ENCODE measurements at places on chromosomes 11 and 22.

GRCh38 chr11:117045956-117046355, 52.3 kb downstream of the SIK3 start:
- DNase-seq, result no peak

GRCh38 chr11:47980088-47980906, at the start of gene PTPRJ:
TSS of gene PTPRJ (plus strand) at chr11:47980559. CDS start at chr11:47980913, 354 bp downstream.
- no peak for DNase-seq

DNA sequence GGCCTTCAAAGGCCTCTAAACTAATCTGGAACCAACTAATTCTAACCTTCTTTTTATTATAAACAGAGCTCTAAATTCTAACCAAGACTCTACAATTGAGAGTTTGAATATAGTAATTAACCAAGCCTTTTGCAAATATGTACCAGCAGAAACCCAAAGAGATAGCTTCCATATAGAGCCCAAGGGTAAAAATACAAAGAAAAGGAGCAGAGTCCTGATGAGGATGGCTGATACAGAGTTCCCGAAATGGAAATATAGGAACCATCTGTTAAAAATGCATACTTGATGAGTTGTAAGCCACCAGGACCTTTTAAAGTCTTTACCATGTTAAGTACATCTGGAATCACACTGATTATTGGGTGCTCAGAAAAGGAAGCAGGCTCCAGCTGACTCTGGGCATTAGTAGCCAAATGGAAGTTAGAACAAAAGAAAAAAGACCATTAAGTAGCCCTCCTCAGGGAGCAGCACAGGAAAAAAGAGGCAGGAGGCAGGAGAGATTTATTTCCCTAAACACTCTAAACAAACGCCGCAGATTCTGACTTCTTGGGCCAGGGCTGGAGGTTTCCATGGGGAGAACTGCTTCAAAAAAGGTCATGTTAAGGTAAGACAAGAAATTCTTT, 463.1 kb upstream of the FAT3 start:
- DNase-seq, result no peak

GRCh38 chr11:127074151-127074761, 73.7 kb upstream of the KIRREL3 start:
- DNase-seq, result no peak

DNA sequence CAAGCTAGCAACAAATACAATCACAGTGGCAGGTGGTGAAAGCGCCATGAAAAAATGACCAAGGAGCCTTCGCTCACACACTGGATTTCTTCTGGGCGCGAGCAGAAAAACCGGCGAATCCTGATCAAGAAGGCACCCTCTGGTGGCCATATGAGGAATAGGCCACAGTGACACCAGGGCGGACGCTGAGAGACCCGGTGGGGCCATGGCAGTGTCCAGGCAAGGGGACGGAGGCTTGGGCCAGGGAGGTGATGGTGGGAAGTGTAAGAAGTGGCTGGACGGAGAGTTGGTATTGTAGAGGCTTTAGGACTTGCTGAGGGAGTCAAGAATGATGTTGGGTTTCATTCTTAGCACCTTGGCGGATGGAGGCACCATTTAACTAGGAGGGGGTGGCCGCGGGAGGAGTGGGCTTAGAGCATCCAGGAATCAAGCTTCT, 16.9 kb upstream of the RAC2 start:
- no peak for DNase-seq

- no peak for DNase-seq
These were observed 146.7 kb downstream of the AASDHPPT start for GRCh38 chr11:106224172-106224571.

DNA sequence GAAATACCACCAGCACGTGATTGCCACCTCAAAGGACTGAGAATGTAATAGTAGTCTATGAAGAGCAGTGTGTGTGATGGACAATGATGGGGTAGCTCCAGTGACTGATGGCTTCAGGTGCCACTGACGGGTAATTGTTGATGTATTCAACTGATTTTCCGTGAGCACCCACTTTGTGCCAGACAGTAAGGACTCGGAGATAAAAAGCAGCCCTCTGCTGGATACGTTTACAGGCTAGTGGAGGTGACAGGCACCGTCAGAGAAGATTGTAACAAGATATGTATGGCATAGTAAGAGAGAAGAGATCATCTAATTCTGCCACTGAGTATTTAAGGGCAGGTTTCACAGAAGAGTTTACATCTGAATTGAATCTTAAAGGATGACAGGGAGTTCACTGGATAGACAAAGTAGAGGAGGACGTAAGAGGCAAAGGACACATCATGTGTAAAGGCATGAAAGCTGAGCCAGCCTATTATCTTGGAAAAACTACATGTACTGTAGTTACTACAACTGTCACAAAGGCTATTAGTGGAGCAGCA, 1.1 kb upstream of the ENTHD1 start:
- DNase-seq, result no peak

DNA sequence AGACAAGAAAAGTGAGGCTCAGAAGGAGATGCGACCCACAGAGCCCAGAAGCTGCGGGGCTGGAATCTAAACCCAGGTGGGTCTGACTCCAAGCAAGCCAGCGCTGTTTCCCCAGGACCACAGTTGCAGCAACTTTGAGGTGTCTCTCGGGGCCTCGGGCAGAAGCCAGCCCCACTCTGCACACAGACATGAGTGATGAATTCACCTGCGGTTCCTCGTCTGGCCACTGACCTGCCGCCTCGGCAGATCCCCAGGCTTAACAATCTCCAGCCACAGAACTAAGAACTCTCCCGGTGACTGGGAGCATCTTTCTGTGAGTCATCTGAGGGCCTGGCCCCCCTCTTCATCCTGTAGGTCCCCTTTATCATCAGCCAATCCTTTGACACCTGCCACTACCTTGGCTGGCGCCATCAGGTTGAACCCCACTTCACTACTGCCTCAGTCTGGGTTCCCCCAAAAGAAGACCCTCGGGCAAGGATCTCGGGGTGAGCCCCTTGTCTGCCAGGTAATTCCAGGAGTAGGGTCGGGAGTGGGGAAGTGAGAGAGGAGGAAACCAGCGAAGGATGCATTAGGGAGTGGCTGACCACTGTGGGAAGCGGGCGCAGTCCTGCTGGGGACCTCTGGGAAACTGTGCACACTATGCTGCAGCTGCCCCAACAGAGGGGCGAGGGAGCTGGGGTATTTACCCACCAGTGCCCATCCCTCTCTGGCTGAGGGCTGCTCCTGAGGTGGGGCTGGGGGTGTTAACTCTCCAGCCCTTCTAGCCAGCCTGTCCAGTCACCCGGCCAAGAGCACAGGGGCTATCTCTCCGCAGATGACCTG, 33.0 kb upstream of the MN1 start:
- DNase-seq, result no peak

DNA sequence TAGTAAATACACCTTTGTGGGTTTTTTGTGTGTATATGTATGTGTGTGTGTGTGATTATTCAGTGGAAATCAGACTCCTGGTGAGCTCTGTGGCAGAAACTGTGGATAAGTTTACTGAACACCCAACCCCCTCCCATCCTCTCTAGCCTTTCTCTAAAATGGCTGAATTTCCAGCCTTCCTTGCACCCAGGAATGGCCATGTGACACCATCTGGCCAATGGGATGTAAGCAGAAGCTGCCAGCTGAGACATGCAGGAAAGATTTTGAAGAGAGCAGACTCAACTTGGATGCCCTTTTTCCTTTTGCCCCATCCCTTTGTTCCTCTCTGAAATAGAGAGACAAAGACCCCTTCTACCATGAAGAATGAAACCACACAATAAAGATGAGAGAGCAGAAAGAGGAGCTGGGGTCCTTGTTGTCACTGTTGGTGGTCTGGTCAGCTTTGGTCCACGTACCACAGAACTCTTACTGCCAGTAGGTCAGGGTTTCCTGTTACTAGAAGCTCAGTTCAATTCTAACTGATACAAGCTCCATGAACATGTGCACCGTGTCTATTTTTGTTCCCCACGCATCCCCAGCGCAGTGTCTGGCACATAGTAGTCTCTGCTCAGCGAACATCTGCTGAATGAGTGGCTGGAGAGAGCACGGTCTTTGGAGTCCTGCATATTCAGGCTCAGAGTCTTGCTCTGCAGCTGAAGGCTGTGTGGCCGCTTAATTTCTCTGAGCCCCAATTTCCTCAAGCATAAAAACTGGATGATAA, 57.5 kb downstream of the SEZ6L start:
- no peak for DNase-seq

DNA sequence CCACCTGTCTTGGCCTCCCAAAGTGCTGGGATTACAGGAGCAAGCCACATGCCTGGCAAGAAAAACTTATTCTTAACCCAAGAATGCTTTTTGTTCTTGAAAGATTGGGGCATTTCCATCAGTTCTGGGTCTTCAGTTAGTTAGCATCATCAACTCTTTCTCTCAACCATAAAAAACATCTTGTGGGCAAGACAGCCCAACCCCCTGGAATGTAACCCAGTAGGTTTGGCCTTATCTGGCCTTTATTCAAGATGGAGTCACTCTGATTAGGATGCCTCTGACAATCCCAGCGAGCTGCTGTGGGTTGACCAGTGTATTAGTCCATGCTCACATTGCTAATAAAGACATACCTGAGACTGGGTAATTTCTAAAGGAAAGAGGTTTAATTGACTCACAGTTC, 9.2 kb upstream of the TPCN2 start:
- DNase-seq, result no peak

DNA sequence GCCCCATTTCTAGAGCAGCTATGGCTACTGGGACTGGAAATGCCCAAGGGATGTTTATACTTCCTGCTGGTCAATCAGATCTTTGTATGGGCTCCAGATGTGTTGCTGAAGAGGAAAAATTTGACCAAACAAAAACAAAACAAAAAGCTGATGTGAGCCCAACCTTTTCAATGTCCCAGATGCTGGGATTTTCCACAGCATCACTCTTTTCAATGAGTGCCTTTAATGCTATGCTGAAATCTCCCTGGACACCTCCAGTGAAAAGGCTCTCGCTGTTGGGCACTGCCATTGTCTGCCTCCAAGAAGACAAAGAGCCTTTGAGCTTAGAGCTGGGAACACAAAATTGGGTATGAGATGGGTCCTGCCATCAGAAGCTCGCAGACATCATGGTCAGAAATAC, 671.9 kb downstream of the NTM start:
- no peak for DNase-seq

GRCh38 chr11:121429556-121429955, 22.6 kb upstream of the SORL1 start:
- DNase-seq, result no peak

- no peak for DNase-seq
These were observed 10.5 kb upstream of the MGAT3 start for GRCh38 chr22:39446239-39446721.

GRCh38 chr11:10476342-10476741, 21.3 kb downstream of the AMPD3 start:
- no peak for DNase-seq

DNA sequence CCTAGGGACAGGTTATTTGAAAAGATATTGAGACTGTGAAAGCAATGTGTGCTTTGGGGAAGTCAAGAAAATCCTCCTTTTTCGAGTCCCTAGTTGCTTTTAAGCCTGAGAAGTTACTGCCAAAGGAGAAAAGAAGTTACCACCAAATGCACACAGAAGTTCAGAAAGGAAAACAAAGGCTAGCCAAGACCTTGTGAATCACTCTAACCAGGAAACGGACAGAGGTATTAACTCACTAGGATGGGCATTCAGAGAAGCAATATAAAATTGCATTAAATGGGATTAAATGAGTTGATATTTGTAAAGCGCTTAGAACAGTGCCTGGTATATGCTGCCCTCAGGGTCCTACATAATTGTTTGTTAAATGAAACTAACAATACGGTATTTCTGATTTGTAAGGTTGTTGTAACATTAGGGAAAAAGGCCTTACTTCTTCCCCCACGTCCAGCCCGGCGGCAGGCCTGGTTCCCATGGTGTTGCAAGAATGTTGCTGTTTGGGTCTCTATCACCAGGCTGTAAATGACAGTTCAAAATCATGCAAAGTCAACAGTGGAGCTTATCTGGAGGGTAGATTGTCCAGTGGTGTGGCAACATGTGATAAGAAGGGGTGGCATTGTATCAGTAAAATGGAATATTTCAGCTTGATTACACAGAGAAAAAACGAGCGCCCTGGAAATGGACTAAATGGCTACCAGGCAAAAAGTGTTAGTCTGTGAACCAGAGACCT, 7.1 kb downstream of the TMA7B start:
- DNase-seq, result no peak

GRCh38 chr22:18078329-18079041, 695 bp downstream of the PEX26 start:
- DNase-seq, result peak; percentile 67

DNA sequence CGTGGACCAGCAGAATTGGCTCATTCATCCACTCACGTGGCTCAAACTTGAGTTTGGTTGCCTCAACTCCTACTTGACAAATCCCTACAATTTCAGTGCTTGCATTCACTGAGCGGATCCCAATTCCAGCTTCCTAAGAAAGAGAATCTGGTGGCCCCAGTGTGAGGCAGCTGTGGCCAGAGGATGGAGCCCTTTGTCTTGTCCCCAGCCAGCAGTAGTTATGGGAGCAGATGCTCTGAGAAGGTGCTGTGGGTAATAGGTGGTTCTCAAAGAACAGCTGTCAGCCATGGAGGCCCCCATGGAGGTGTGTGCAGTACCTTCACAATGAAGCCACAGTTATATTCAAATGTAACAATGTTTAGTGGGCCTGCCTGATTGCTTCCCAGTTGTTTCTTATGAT, 39.3 kb downstream of the KREMEN1 start:
- no peak for DNase-seq

GRCh38 chr11:97279341-97279740, 889.5 kb downstream of the JRKL start:
- no peak for DNase-seq

DNA sequence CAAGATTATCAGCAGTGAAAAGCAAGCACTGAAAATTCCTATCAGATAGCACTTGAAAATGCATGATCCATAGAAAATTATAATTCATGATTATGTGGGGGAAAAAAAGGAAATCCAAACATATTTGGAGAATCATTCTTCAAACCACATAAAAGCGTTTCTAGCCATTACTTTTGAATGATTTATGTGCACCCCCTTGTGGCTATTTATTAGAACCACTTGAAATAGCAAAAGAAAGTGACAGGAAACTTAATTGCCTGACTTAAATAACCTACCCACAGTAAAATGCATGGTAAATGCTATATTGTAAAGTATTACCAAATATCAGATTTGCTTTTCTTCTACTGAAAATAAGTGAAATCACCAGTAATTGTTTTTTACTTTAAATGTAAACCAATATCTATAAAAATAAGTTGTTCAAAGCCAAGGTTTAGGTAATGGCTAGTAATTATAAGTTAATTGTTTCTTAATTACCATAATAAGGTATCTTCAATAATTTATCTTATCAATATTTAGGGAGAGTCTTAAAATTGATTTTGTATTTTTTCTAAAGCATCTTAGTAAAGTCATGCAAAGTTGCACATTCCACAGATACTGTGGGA, 168.5 kb downstream of the ARHGAP42 start:
- DNase-seq, result no peak

DNA sequence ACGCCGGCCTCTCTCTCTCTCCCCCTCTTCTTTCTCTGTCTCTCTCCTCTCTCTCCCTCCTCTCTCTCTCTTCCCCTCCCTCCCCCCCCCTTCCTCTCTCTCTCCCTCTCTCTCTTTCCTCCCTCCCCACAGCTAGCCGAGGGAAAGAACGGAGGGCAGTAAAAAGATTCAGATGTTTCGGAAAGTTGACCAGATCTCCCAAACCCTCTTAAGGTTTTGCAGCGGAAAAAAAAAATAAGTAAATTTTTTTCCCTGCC, 195 bp upstream of the ALX4 start:
- no peak for DNase-seq

Data from gastrocnemius medialis (tissue), 4 donors.